ENCODE measurements at places on chromosomes 13 and 19. TPM values are rescaled to one million over a fixed set of nuclear protein-coding genes. Genes with fewer than 3 reads are reported as not detected.

Gene CYP4F8
- not detected for total RNA-seq

Gene CPT1C
- 13.0 TPM for total RNA-seq

Gene MYO1F
- total RNA-seq = not detected

Gene TCF3
- 70.8 TPM for total RNA-seq

Gene ZNF699
- total RNA-seq = 5.8 TPM

Gene C19orf33
- 7.5 TPM for total RNA-seq

Gene GPR4
- total RNA-seq = 1.5 TPM

Gene TMEM272
- not detected for total RNA-seq

Gene SIGLEC5
- total RNA-seq = not detected

Gene CEACAM4
- not detected for total RNA-seq

Gene RASAL3
- 2.9 TPM for total RNA-seq

Gene SLC25A41
- total RNA-seq = not detected

Gene SBK2
- total RNA-seq = not detected

Gene C1QTNF9B
- not detected for total RNA-seq

Gene KLK15
- total RNA-seq = not detected

Gene SPACA4
- total RNA-seq = not detected

Gene FCER2
- total RNA-seq = not detected

Gene GZMM
- not detected for total RNA-seq

Gene ZNF439
- under 0.01 TPM for total RNA-seq

Gene KANK3
- 14.6 TPM for total RNA-seq

Gene HIF3A
- total RNA-seq = 0.97 TPM

Gene NAT14
- 18.2 TPM for total RNA-seq

Gene KIR3DL2
- not detected for total RNA-seq

Gene DAZAP1
- 69.9 TPM for total RNA-seq

Gene ANKRD24
- 0.32 TPM for total RNA-seq

Gene MISP3
- total RNA-seq = 0.61 TPM

Gene PTPRS
- total RNA-seq = 20.5 TPM

Gene ZNF667
- total RNA-seq = 1.8 TPM

Gene HCST
- not detected for total RNA-seq

Gene LENG9
- total RNA-seq = 7.5 TPM

Gene ZNF491
- 1.5 TPM for total RNA-seq

Gene CEACAM1
- total RNA-seq = 0.32 TPM

Gene GNA15
- under 0.01 TPM for total RNA-seq

Gene SLC7A10
- total RNA-seq = not detected

Gene CCDC61
- total RNA-seq = 14.0 TPM

Gene PNMA8A
- 2.3 TPM for total RNA-seq

Gene CCDC194
- total RNA-seq = under 0.01 TPM

Gene KPNA3
- total RNA-seq = 41.5 TPM

Gene ERICH6B
- total RNA-seq = not detected

Gene SERPINE3
- total RNA-seq = not detected

Gene CCDC169
- 3.9 TPM for total RNA-seq

Gene ATXN8OS
- total RNA-seq = not detected

Gene SIAH3
- total RNA-seq = not detected

Gene CEACAM5
- not detected for total RNA-seq

Gene RNF17
- total RNA-seq = not detected

Gene SPTBN4
- total RNA-seq = under 0.01 TPM

Gene GNG8
- total RNA-seq = not detected

Gene PNMA8C
- 0.30 TPM for total RNA-seq

Gene ASPDH
- not detected for total RNA-seq

Gene HPN
- total RNA-seq = not detected

Gene ZNF98
- total RNA-seq = not detected

Gene SIGLEC14
- not detected for total RNA-seq

Gene PDE4A
- 1.6 TPM for total RNA-seq

Gene PSG3
- total RNA-seq = not detected
